Stimulated activated CD4-positive, alpha-beta T cell treated with anti-CD3 and anti-CD28 coated beads, Interleukin-15, amount 100 ng/mL, for 1 hour (primary cell): ENCODE measurements at places on chromosomes 12 and 14.
A peak's percentile ranks its signal among the peaks of the same experiment; 100 is the strongest.

- DNase-seq: no peak
Measured at GRCh38 chr12:105060715-105061378, 23.4 kb downstream of the ALDH1L2 start.

GRCh38 chr14:47715330-47715729, 39.9 kb upstream of the MDGA2 start:
- no peak for DNase-seq

- peak; percentile 4 for DNase-seq
Measured at GRCh38 chr12:64221651-64222008, 466 bp downstream of the KICS2 start.

GRCh38 chr12:91931111-91931510, 214.5 kb downstream of the BTG1 start:
- no peak for DNase-seq

DNA sequence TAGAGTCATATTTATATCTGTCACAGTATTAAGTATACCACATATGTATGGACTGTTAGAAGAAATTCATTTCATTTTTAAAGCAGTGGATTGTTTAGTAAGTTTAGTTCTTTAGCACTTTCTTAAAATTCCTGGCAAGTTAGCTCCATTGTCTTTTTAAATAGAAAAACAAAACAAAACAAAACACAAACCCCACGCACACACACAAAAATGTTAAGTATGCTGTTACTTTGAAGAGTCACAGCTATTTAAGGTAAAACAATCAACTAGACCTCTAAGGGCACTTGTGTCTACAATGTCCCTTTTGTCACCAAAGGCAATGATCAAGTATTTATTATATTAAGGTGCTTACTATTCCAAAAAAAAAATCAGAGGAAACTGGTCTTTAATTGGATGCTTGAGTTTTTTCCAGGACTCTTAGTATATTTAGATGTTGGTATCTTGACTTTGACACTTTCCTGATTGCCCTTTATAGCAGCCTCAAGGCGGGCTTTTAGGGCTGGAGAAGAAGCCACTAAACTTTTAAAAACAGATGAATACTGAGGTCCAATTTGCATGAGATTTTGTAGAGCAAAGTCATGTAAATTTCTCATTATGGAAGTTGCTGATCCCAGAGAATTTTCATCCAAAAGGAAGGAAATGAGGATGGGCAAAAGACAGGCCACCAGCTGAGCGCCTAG, 85.5 kb upstream of the HECTD1 start:
- no peak for DNase-seq

- no peak for DNase-seq
Measured at GRCh38 chr12:26080911-26081310, 43.9 kb downstream of the BHLHE41 start.

- DNase-seq: no peak
Measured at GRCh38 chr14:91484186-91484585, 25.9 kb downstream of the PPP4R3A start.

DNA sequence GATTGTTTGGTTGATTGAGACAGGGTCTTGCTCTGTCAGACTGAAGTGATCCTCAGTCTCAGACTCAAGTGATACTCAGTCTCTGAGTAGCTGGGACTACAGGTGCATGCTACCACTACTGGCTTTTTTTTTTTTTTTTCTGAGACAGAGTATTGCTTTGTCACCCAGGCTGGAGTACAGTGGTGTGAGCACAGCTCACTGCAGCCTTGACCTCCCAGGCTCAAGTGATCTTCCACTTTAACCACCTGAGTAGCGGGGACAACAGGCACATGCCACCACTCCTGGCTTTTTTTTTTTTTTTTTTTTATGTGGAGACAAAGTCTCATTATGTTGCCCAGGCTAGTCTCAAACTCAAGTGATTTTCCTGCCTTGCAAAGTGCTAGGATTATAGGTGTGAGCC, 31.8 kb downstream of the CPSF2 start:
- no peak for DNase-seq

DNA sequence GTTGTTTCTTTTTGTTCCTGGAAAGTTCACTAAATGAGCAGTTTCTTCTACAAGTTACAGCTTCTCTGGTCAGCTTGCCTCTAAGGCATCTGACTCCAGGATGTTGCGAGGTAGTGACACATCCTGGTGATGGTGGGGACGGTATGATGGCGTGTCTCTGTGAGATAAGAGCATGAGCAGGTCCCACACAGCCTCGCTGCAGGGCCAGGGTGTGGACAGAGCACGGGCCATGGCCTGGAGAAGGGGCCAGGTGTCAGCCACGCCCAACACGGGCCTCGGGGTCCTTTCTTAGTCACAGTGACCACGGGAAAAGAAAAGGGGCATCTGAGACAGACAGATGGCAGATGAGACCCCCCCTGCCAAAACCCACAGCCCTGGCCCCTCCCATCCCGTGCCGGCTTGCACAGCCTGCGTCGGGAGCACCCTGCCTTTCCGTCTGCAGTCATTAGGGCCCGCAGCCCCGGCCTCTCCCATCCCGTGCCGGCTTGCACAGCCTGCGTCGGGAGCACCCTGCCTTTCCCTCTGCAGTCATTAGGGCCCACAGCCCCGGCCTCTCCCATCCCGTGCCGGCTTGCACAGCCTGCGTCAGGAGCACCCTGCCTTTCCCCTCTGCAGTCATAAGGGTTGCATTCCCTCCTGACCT, 79.3 kb upstream of the DYNC1H1 start:
- DNase-seq: no peak

DNA sequence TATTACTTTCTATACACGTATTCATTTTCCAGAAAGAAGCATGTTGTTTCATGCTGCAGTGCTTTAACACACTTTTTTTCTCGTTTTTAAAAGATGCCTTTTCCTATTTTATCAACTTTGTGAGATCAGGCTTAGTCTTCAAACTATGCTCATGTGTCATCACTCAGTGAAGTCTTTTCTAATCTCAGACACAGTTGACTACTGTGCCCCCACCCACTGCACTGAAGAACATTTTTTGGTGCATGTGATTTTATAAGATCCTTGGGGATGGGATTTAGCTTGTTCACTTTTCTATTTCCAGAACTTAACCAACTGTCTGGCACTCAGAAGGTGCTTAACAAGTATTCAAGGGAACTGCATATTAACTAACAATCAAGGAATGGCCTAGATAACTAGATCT, 85.5 kb downstream of the CDK17 start:
- no peak for DNase-seq

- peak; percentile 55 for DNase-seq
Measured at GRCh38 chr12:54390668-54391551, 6.4 kb upstream of the ZNF385A start.

DNA sequence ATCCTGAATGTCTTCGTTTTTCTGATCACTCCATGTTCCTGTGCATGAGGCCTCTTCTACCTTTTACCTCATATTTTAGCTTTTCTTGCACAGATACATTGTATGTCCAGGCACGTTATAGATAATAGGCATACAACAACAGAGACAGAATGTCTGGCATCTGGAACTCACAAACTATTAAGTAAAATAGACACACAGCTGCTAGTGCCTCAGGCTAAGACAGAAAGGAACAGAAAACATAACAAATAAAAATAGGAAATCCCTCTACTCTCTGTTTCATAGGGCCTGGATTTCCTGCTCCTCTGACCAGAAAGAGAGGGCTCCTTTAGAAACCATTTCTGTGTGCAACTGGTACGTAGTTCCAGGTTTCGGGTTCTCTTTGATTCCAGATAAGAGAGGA, 48.6 kb downstream of the ATXN7L3B start:
- no peak for DNase-seq

DNA sequence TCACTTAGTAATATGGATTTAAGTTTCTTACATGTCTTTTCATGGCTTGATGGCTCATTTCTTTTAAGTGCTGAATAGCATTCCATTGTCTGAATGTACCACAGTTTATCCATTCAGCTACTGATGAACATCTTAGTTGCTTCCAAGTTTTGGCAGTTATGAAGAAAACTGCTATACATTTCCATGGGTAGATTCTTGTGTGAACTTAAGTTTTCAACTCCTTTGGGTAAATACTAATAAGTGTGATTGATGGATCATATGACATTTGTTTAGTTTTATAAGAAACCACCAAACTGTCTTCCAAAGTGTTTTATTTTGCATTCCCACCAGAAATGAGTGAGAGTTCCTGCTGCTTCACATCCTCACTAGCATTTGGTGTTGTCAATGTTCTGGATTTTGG, 119.2 kb downstream of the NAV3 start:
- no peak for DNase-seq

- DNase-seq: no peak
Measured at GRCh38 chr12:80196419-80196818, 97.1 kb downstream of the OTOGL start.

- no peak for DNase-seq
Measured at GRCh38 chr14:24673534-24674203, 39.7 kb upstream of the GZMB start.

- no peak for DNase-seq
Measured at GRCh38 chr14:67166450-67166853, 22.8 kb upstream of the GARIN2 start.

GRCh38 chr12:89350260-89350629, 2.1 kb downstream of the DUSP6 start:
- no peak for DNase-seq

- no peak for DNase-seq
Measured at GRCh38 chr14:51862860-51863259, 2.4 kb downstream of the GNG2 start.

- DNase-seq: no peak
Measured at GRCh38 chr12:93205361-93205760, 172.4 kb upstream of the NUDT4 start.

- peak; percentile 18 for DNase-seq
Measured at GRCh38 chr14:64726585-64726890, 22.3 kb downstream of the PLEKHG3 start.

GRCh38 chr14:58160561-58160960, 8.5 kb upstream of the ARMH4 start:
- no peak for DNase-seq

- DNase-seq: no peak
Measured at GRCh38 chr12:104165801-104166200, 27.8 kb upstream of the NFYB start.

DNA sequence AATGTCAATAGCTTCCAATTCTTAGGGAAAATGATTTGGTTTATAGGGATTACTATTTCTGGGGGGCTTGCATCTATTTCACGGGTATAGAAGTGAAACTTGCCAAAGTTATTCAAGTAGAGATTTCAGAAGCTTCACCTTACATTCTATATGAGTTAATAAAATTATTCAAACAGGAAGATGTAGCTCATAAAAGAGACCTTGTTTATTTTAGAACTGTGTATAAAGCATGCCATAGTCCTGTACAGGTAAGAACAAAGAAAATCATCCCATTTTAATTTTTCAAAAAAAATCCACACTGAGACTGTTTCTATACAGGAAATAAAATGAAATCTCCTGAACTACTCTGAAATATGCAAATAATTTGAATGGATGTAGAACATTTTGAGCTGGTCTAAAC, 834.7 kb downstream of the TRHDE start:
- DNase-seq: no peak

DNA sequence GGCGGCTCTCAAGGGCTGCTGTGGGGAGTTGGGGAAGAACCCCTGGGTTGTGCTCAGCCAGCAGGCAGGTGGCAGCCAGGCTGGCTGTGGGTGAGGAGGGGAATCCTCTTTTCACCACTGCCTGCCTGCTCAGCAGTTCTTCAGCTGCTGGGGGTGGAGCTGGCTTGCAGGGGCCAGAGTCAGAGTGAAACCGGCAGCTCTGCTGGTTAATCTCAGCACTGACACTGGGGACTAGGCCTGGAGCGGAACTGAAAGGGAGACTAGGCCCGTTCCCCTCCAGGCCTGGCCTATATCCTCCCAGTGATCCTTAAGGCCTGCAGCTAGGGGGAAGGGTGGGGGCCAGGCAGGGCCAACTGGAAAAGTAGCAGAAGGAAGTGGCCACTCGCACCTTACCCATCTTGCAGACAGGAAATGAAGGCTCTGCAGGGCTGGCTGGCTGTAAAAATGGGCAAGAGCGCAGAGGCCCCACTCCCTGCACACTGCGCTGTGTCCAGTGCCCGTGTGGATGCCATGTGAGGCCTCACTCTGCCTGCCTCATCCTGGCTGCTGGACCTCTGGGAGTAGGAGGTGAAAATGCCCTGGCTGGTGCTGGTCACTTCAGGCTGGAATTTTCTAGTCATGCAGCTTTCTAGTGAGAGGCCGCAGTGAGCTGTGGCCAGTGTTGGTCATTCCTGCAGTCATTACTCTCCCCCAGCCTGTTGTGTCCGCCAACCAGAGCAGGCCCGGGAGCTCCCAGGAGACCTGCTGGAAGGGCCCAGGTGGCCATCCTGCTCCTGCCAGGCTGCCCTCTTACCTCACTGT, 39.4 kb downstream of the SH2B3 start:
- peak; percentile 68 for DNase-seq

GRCh38 chr12:12081836-12082497, 11.2 kb downstream of the BCL2L14 start:
- DNase-seq: no peak

DNA sequence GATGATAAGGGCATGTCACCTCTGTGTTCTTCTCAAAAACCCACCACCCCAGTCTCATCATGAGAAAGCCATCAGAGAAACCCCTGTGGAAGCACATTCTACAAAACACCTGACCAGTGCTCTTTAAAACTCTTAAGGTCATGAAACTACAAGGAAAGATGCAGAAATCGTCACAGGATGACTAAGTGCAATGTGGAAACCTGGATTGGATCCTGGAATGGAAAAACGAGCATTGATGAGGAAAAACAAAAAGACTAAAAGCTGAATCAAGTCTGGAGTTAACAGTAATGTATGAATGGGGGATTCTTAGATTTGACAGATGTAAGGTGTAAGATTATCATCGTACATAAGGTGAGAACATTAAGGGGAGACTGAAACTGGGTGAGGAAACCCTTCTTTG, 211.0 kb downstream of the TBX5 start:
- no peak for DNase-seq

GRCh38 chr12:96274331-96274730, 80.2 kb downstream of the ELK3 start:
- no peak for DNase-seq

- no peak for DNase-seq
Measured at GRCh38 chr12:884746-885414, 64.6 kb downstream of the RAD52 start.

GRCh38 chr12:42240131-42240750, 2.2 kb upstream of the YAF2 start:
- no peak for DNase-seq

GRCh38 chr14:54023027-54023426, 66.4 kb upstream of the BMP4 start:
- no peak for DNase-seq

DNA sequence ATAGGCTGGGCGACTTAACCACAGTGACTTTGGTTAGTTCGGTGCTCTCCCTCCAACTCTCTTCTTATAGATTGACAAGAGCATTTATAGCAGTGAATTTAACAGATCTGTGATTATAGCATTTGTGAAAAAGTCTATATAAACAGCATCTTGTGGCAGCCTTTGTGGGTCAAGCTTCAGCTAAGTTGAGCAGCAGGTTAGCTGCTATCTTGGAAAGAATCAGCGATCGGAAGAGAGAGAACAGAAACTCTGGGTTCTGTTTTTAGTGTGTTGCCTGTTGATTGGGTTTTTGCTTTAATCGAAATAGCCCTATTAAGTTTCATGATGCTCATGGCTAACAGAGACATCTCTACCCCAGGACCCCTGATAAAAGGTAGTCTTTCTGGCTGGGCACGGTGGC, 20.2 kb downstream of the EVL start:
- no peak for DNase-seq
